ENCODE measurements at places on chromosomes 2 and 18. TPM values are rescaled to one million over a fixed set of nuclear protein-coding genes. Genes with fewer than 3 reads are reported as not detected.

Gene SERPINB8
- 27.2 TPM for total RNA-seq

Gene CDH19
- total RNA-seq = not detected

Gene IGFBP5
- total RNA-seq = not detected

Gene KLHL41
- not detected for total RNA-seq

Gene ABCA12
- not detected for total RNA-seq

Gene CD8B
- total RNA-seq = not detected

Gene APOB
- total RNA-seq = not detected

Gene ST6GAL2
- total RNA-seq = not detected
